NCI-H1417 treated with DMSO at 0.1 percent for 48 hours (cell line): ENCODE measurements at places on chromosomes 1 and 21.

GRCh38 chr21:43280949-43281633, 112.3 kb downstream of the CRYAA start:
- DNase-seq, result no peak

GRCh38 chr1:93765099-93765498, 83.5 kb upstream of the BCAR3 start:
- no peak for DNase-seq

DNA sequence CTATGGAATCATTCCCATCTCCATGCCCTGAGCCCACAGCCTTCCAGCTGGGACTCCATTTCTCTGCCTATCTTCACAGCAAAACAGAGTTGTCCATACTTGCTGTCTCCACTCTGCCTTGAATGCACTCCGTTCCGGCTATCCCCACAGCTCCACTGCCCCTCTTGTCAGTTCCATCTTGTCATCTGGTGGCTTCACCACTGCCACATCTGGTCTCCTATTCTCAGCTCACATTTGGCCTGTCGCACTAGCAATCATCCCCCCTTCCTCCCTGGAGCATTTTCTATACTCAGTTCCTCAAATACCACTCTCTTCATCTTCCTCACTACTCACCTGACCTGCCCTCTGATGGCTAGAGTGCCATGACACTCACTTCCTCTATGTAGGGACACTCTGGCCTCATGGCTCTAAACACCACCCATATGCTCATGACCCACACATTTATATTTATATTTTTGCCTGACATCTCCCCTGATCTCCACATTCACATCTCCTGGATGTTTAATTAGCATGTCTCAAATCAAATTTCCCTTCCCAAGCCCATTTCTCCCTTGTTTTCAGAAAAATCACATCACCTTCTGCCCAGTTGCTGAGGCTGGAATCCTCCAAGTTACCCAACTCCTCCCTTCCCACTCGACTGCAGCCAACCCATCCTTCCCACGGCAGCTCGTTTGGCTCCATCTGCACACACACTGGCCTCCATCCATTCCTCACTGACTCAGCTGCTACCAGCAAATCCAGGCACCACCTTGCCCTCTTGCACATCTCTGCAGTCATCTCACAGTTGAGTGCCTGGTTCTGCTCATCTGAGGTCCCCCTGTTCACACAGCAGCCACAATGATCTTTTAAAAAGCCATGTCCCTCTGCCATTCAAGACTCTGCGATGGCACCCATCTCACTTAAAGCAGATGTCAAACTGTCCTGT, 6.1 kb downstream of the ZNF692 start:
- no peak for DNase-seq

GRCh38 chr1:182833271-182833670, 5.9 kb upstream of the DHX9 start:
- no peak for DNase-seq

DNA sequence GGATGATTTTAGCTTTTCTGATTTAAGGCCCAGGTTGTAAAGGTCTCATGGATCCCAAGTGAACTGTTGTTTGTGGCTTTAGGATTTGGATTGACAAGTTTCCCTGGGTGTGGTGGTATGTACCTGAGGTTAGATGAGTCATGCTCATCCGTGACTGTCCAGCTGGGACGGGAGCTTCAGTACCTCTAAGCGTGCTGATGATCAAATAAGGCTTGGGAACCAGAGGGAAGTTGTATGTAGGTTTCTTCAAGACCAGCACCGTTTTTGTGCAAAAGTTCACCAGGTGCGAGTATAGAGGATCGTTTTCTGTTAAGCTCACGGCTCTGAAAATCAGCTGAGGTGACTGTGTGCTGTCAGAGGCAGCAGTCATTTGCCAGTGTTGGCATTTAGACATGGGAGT, 19.8 kb downstream of the PLA2G2E start:
- DNase-seq, result no peak

DNA sequence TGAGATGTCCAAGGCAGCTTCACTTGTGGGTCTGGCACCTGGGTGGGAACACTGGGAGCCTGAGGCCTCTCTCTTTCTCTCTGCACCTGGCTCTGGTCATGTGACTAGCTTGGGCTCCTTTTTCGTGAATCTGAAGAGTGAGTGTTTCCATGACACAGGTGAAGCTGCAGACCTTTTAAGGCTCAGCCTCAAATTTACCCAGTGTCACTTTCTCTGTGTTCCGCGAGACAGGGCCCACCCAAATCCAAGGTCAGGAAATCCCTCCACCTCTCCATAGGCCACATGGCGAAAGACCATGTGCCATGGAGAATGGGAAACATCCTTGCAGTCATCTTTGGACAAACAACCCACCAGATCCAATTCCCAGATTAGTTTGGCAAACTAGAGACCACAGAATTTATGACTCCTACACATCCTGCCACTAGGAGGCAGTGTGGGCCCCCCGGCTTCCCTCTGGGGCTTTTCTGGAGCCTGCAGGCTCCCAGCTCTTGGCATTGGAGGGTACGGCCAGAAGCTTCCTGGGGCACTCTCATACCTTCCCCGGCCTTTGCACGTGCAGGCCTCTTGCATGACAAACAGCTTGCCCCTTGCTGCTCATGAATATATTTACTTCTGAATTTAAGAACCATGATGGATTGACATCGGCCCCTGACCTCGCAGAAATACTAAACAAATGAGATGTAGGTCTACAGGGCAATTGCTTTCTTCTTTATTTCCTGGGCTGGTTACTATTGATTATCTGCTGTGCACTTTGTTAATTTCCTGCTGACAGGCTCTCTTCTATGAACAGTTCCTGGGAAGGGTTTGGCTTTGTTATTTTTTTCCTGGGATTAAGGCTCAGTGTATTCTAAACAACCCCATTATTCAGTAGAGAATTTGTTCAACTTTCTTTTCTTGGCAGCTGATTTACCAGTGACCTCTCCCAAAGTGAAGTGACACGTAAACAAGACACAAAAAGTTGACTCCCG, 180.7 kb downstream of the KAZN start:
- no peak for DNase-seq
